GM12892 (cell line): ENCODE measurements at places on chromosomes 6 and 20.

DNA sequence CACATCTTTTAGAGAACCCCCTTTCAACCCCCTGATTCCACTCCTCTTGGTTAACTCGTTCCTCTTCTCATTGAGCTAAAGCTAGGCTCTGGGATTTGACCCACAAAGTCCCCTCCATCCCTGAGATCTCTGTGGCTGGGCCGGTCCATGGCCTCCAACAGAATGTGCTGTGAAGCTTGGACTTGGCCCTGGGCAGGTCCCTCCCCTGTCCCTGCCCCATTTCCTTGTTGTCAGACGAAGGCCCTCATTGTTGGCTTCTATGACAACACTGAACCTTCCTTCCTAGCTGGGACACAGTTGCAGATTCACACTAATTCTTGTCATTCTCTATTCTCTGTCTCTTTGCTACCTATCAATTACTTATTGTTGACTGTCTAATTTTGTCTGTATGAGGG is 156.1 kb downstream of the SYCP2 start:
- no peak for DNase-seq

DNA sequence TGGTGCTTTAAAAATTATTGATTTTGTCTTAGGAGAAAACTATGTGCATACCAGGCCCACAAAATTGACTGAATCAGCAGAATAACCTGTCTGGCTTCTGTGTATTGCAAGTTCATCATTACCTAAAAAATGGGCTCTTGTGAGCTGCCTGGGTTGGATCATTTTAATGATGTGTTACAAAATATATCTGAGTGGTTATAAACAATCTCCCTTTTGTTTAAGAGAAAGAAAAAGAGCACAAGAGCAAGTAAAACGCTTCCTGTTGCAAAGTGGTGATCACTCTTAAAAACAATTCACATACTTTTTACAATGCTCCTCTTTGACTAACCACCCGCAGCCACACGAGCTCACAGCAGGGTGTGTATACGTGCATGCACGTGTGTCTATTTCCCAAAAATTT is 335.1 kb downstream of the HDGFL1 start:
- no peak for DNase-seq

DNA sequence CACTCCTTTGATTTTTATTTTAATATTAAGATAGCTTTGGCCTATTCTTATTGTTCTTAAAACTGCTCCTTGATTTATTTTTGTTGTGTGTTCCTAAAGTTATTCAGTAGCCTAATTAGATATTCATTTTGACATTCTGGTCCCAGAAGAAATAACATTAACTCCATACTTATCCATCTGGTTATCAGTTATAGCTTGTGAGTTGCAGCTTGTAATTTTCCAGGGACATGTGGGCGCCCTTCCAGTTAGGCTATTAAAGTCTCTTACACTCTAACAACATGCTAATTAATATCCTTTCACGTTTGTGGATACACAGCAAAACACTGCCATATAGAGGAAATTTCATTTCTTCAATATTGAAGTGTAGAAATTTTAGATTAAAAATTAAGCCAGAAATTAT is 987.5 kb downstream of the HACE1 start:
- DNase-seq, result no peak

DNA sequence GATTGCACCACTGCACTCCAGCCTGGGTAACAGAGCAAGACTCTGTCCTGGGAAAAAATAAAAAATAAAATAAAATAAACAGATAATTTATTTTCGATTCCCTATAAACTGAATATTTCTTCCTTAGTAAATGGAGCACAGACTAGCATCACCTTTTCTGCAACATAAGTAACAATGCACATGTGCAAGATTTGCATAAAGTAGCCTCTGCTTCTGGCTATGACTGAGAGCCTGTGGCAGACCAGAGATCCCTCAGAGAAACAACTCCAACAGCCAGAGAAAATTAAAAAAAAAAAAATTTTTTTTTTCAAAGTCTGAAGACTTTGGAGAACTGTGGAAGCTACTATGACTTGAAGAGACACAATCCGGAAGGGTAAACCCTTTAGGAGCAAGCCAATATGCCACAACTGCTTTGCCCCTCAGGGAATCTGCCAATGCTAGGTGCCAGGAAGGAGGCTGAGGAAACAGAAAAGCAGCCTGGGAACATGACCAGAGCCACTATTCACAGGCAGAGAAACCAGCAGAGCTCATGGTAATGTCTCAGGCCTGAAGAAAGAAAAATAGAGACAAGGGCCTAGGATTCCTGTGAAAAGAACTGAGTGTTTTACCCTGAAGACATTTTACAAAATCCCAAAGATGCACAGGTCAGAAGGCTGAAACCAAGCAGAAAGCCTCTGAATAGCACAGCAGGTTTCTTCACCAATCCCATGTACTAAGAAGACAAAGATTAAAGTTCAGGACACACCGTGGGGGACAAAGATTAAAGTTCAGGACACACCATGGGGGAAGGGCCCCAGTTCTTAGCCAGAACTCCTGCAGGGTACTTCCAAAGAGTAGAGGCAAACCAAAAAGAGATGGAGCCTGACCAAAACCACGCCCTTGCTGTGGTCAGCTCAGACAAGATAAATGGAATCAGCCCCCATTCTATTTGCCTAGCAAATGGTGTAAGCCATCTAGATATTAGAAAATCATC is 25.8 kb downstream of the B4GALT5 start:
- no peak for DNase-seq

GRCh38 chr20:37267667-37268313 is 6.2 kb upstream of the GHRH start:
- DNase-seq, result no peak

GRCh38 chr6:98384801-98385200 is 449.6 kb upstream of the POU3F2 start:
- DNase-seq, result no peak

DNA sequence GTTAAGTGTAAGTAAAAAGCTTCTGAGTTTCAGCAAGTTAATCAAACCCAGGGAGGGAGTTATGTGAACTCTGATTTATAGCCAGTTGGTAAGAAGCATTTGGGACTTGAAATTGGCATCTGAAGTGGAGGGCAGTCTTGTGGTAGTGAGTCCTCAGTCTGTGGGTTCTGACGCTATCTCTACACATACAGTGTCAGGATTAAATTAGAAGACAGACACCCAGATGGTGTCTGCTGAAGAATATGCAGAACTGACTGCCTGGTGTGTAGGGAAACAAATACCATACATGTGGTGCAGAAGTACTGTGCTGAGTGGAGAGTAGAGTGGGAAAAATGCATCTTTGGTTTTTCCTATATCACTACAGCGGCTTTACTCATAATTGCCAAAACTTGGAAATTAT is 43.5 kb upstream of the PLN start:
- no peak for DNase-seq

GRCh38 chr6:82056567-82056966 is 191.0 kb downstream of the IBTK start:
- no peak for DNase-seq

GRCh38 chr6:16238057-16238962 is at the start of gene GMPR:
GMPR (plus strand) TSS chr6:16238587; CDS start chr6:16238694, 107 bp downstream.
- DNase-seq, result peak; percentile 71

- DNase-seq, result no peak
Observed at GRCh38 chr6:104952911-104953399, 4.0 kb upstream of the LIN28B start.

GRCh38 chr20:47007826-47008655 is 113.4 kb downstream of the EYA2 start:
- DNase-seq, result no peak

GRCh38 chr6:72530152-72530551 is 91.7 kb upstream of the KCNQ5 start:
- DNase-seq, result no peak

DNA sequence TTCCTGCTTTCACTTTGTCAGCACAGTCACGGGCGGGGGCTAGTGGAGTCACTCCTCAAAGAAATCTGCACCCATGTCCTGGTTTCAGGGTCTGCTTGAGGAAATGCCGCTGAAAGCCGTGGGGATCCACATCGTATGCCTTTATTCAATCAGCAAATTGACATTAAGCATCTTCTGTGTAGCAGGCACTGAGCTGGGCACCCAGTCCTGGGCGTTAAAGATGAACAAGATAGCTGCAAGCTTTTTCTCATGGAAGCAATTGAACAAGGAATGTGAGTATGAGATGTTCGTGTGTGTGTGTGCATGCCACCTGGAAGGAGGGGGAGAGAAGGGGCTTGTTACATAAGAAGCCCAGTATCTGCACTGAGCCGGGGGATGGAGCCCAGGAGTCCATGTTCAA is 243.9 kb downstream of the SMOC2 start:
- DNase-seq, result no peak

DNA sequence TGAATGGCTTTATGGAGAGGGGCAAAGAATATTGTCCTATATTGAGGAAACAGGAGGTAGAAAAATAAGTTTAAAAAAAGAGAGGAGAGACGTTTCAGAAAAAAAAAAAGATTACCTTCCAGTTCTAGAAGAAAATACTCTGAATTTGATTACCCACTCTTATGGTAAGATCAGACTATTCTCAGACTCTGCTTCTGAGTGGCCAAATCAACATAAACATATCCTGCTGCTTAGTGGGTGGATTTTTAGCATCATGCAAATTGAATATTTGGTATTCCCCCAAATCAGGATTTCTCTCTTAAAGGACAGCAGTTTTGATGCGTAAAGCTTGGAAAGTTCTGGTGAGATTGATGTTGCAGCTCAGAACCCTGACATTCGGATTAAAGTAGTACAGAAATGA is 946.6 kb downstream of the TFAP2A start:
- DNase-seq, result no peak

DNA sequence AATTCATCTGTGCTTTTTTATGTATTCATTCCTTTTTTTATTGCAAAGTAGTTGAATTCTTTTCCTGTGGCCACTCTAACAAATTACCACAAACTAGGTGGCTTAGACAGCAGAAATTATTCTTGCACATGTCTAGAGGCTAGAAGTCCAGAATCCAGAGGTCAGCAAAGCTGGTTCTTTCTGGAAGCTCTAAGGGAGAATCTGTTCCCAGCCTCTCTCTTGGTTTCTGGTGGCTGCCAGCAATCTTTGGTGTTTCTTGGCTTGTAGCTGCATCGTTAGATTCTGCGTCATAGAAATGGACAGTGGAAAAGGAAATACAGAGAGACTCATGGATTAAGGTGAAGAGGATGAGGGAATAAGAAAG is 39.3 kb downstream of the GSTA2 start:
- no peak for DNase-seq

DNA sequence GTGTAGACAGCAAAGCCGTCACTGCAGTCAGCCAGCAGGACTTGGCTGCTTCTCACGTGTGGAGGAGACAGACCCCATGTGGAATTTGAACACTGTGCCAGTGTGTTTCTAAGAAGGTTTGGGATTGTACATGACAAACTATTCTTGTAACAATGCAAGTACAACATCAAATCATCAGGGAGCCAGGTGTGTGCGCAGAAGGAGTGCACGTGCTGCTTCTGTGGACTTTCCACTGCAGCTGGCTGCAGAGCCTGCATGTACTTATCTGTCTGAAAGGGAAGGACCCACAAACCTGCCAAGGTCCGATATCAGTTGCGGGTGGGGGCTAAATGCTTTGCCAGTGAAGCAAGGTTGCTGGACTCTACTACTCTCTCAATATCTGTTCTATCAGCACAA is 211.6 kb downstream of the WDR27 start:
- DNase-seq, result no peak

GRCh38 chr6:156851454-156851921 is 74.3 kb downstream of the ARID1B start:
- DNase-seq, result no peak

DNA sequence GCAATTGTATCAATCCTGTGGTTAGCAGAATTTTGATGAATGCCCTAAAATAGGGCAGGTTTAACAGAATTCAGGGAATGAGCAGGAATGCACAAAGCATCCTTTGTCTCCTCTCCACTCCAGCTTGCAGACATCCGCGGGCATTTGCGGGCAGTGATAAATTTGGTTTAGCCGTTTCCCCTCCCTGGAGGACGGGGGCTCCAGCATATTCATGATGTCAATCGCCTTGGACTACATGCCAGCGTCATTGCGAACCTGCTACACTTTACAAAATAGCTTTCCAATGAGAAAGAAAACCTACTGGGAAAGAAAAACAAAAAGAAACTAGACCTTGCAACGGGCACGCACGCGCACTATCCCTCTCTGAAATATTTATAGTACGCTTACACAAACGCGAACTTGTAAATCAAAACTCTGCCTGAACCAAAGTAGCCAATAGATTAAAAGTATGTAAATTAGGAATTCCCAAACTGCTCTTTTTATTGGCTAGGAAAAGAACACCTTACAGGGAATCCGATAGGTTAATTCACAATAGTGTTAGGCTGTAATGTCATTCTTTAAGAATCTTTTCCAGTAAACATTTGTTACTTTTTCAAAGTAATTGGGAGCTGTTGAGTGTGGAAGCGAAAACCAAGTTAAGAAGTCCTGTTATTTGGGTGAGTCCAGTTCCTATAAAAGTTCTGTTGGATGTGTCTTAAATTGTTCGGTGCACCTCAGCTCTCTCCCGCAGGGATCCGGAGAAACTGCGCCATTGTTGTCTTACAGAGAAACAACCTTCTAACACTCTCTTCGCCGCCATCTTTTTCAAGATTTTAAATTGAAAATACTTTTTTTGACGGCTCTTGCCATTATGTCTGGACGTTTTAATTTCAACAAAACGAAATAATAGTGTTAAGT is 136.7 kb downstream of the HFE start:
- DNase-seq, result no peak

DNA sequence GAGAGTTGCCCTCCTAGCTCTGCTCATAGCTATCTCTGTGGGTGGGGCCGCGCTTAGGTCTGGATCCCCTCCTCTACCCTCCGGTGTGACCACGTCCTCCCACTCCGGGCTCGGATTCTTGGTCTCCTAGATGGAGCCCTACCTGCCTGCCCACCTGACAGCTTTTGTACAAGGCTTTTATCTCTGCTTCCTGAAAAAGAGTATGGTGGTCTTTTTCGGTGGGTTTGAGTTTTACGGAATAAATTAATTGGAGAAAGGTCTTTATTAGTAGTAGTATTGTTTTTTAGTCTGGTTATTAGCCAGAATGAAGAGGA is 773 bp downstream of the SMAP1 start:
- DNase-seq, result no peak

GRCh38 chr6:25959890-25960536 is 2.6 kb upstream of the TRIM38 start:
- DNase-seq, result no peak

DNA sequence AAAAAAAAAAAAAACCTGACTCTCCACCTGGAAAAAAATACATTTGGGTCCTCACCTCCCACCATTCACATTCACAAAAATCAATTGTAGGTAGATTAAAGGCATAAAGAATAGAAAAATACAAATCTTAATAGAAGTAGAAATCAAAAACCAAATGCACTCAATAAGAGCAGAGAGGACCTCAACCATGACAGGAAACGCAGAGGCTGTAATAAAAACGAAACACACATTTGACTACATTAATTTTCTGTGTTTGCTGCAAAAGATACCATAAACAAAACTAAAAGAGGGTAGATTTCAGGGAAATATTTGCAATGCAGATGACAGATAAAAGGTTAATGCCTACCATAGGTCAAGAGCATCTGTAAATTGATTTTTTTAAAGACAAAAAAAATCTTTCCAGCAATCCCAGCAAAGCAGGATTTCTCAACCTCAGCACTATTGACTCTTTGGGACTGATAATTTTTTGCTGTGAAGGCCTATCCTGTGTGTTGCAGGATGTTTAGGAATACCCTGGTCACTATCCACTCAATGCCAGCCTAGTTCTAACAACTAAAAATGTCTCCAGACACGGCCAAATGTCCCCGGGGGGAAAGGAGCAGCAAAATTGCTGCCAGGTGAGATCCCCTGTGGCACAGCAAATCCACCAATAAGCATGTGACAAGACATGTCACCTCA is 9.1 kb downstream of the ETV7 start:
- DNase-seq, result no peak

GRCh38 chr6:113146878-113147277 is 710.3 kb upstream of the MARCKS start:
- no peak for DNase-seq

- no peak for DNase-seq
Observed at GRCh38 chr20:40953856-40954255, 74.8 kb upstream of the TOP1 start.

GRCh38 chr6:41032830-41033229 is 6.2 kb downstream of the UNC5CL start:
- DNase-seq, result no peak
